ENCODE measurements at places on chromosomes 12 and 14.

DNA sequence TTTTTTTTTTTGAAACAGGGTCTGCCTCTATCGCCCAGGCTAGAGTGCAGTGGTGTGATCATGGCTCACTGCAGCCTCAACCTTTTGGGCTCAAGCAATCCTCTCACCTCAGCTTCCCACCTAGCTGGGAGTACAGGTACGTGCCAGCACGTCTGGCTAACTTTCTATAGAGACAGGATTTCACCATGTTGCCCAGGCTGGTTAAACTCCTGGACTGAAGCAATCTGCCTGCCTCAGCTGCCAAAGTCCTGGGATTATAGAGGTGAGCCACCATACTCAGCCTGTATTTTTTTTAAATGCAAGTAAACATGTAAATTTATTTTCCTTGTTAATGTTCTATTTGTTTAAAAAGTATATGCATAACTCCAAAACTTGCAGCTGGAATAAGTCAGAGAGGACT is 80.4 kb downstream of the EEA1 start:
- no peak for DNase-seq

- no peak for DNase-seq
Measured at GRCh38 chr14:75983019-75983358, 1.2 kb upstream of the TGFB3 start.

- DNase-seq: no peak
Measured at GRCh38 chr14:78644824-78645559, 474.8 kb downstream of the NRXN3 start.

- no peak for DNase-seq
Measured at GRCh38 chr12:10406725-10407124, 2.8 kb downstream of the KLRC4 start.

GRCh38 chr12:48165089-48165981 is 8.0 kb upstream of the ASB8 start:
- DNase-seq: peak; percentile 78

DNA sequence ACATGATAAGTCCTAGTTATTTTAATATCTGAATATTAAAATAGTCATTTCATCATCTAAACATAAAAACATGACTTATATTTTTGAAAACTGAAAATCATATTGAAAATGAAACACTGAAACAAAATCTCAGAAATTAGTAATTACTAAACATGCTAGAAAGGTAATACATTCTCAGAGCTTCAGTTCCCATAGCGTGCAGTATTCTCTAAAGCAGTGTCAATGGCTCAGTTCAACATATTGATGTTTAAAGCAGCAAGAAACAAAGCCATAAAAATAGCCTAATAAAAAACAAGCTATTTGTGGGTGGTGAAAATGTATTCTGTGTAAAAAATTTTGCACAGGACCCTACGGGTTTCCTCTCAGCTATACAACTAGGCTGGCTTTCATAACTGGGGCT is 1337.4 kb downstream of the FSCB start:
- no peak for DNase-seq

DNA sequence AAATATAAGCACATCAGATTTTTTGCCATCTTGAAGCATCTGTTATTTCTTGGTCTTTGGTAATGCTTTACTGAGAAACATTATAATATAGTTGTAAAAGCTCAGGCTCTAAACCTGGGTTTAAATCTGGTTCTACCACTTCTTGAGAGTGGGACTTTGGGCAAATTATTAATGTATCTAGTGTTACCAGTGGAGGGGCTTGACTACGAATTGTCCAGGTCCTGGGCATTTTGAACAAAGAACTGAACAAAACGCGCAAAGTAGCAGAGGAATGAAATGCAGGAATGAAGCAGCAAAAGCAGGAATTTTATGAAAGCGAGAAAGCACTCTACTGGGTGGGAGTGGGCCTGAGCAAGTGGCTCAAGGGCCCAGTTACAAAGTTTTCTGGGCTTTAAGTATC is 50.8 kb downstream of the CAND1 start:
- DNase-seq: no peak

DNA sequence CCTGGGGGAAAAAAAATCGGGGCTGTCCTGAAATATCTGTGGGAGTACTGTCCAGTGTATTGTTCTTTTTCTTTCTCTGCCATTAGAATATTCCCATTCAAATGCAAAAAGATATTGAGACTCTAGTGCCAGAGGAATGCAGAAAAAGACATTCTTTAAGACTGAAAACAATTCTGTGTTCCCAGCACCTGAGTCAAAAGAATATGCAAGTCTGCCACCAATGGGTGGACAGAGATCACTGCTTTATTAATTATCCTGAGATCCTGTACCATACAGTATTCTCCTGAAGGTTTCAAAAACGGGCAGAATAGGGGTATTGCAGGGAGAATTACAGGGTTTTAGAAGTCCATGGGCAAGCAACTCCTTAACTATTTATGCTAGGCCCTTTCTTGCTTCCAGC is 361.8 kb downstream of the C12orf50 start:
- DNase-seq: no peak

- no peak for DNase-seq
Measured at GRCh38 chr14:46596236-46596635, 55.3 kb downstream of the RPL10L start.

DNA sequence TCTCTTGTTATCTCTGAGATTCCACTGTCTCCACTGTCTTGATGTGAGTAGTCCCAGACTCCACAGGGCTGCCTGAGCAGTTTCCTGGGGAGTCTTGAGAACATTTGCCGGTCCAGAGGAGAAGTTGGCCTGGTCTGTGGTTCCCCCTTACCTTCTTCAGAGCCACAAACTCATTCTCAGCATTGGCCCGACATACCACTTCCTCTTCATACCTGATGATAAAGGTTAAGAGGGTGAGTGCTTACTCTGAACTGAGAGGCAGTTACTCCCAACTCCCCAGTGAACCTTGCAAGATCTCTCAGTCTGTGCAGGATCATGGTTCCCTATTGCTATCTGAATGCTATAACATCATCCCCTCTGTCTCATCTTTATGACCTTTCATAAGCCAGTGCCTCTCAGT is 2.6 kb downstream of the KRT84 start:
- no peak for DNase-seq

- peak; percentile 98 for DNase-seq
Measured at GRCh38 chr14:32076278-32077080, 625 bp upstream of the ARHGAP5 start.

- peak; percentile 50 for DNase-seq
Measured at GRCh38 chr12:176321-177181, 37.4 kb downstream of the SLC6A12 start.

- no peak for DNase-seq
Measured at GRCh38 chr14:85010186-85010585, 519.8 kb upstream of the FLRT2 start.

DNA sequence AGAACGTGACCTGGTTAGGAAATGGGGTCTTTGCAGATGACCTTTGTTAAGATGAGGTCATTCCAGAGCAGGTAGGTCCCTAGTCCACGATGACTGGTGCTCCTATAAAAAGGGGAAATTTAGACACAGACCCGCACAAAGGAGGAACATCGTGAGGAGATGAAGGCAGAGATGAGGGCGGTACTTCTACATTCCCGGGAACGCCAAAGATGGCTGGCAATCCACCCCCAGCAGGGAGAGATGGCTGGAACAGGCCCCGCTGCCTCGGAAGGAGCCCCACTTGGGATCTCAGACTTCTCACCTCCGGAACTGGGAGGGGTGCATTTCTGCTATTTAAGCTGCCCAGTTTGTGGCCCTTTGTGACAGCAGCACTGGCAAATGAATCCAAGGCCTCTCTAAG is 85.0 kb downstream of the ITPK1 start:
- DNase-seq: no peak

DNA sequence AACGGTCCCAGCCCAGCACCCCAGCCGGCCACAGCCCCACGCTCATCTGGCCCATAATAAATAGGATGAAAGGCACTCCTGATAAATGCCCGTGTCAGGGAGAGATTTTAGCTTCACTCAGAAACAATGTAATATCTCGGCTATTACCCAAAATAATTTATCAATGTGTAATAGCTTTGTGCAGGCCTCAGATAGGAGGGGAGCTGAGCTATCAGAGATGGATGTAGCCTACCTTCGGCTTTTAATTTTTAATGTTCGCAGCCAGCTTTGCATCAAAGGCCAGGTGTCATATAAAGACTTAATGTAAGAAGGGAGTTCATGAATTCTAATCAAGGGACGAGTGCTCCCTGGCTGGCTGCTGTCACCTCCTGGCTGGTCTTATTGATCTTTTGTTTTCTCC is 171.9 kb downstream of the ESRRB start:
- no peak for DNase-seq

DNA sequence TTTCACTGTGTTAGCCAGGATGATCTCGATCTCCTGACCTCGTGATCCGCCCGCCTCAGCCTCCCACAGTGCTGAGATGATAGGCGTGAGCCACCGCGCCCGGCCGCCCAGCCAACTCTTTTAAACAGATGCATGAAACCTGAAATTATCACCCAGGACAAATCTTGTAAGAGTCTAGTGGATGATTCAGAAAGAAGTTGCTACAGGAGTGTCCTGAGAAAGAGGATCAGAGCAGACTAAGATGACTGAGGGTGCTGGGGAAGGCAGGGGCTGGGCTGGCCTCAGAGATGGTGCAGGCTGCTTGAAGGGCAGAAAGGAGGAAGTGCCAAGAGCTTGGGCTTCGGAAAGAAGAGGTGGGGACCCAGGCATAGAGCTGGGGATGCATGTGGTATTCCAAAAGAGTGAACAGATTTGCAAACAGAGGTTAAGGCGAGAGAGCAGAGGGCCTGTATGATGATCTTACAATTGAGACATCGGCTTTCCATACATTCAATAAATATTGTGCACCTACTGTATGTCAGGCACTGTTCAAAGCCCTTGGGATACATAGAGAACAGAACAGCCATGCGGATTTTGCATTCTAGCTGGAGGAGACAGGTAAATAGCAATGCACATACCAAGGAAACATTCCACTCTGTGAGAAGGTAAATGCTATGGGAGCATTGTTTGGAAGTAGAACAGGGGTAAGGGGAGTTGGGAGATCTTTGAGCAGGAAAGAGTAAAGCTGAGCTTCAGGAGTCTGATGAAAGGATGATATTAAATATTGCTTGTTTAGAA is 7.4 kb upstream of the CD9 start:
- no peak for DNase-seq

GRCh38 chr12:66275040-66275439 is 27.3 kb upstream of the HELB start:
- DNase-seq: no peak

DNA sequence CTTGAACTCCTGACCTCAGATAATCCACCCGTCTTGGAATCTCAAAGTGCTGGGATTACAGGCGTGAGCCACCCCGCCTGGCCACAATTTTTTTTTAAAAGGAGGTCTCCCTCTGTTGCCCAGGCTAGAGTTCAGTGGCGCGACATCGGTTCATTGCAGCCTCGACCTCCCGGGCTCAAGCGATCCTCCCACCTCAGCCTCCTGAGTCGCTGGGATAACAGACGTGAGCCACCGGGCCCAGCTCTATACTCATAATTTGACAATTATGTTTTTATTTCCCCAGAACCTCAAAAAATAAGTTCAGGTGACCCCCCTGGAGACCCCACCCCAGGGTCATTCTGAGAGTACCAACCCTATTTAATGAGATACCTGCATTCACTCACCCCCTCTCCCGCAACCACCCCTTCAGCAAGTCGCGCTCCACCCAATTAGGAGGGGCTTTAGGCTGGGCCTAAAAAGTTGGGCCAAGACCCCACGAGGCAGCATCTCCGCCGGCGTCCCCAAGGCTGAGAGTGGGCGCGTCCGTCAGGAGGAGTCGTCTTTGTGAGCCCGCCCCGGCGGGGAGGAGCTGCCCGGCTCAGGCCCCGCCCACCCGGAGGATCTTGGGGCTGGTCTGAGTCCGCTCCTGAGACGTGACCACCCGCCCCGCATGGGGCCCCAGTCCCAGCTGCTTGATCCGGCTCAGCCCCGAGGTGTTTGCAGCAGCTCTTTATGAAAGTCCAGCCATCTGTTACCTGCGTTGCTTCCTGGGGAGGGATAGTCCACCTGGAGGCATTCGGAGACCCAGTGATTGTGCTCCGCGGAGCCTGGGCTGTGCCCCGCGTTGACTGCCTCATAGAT is at the start of gene ANKRD33:
ANKRD33 (plus strand) TSS at position 628 of the 840 bp plus-strand sequence; CDS start at position 712, 84 bp downstream.
- no peak for DNase-seq

GRCh38 chr12:2212537-2212936 is 159.8 kb downstream of the CACNA1C start:
- no peak for DNase-seq

GRCh38 chr12:132238488-132238854 is 90.9 kb downstream of the GALNT9 start:
- DNase-seq: no peak

DNA sequence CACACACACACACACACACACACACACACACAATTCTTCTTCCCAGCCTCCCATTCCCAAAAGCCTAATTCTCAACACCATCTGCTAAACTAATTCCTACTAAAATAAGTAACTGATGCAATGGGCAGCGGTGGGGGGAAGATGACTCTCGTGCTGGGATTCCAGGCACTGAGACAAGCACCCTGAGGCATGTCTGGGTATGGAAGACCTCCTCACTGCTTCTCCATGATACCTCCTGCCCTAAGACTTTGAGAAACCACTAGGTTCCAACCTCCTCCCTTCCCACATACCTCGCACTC is 789 bp upstream of the VWF start:
- DNase-seq: no peak

DNA sequence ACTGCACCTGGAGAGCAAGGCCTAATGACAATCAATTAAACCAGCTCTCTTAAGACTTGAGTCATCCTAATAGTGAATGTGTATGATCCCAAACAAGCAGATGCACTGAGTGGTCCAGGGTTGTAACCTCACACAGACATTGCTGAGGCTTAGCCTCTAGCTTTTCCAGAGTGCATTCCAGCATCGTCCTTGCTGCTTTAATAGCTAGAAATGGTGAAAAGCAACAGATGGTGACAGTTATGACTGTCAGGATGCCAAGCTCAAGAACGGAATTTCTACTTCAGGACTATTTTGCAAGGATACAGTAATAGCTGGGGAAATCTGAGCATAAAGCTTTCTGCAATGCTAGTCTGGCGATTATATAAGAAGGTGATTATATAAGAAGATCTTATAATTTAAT is 34.6 kb downstream of the PTPRR start:
- DNase-seq: peak; percentile 30

- no peak for DNase-seq
Measured at GRCh38 chr12:62618319-62618718, 151.7 kb downstream of the MON2 start.

GRCh38 chr12:15181017-15181683 is 40.1 kb downstream of the RERG start:
- DNase-seq: no peak
